ENCODE measurements at places on chromosomes 16 and 17.

DNA sequence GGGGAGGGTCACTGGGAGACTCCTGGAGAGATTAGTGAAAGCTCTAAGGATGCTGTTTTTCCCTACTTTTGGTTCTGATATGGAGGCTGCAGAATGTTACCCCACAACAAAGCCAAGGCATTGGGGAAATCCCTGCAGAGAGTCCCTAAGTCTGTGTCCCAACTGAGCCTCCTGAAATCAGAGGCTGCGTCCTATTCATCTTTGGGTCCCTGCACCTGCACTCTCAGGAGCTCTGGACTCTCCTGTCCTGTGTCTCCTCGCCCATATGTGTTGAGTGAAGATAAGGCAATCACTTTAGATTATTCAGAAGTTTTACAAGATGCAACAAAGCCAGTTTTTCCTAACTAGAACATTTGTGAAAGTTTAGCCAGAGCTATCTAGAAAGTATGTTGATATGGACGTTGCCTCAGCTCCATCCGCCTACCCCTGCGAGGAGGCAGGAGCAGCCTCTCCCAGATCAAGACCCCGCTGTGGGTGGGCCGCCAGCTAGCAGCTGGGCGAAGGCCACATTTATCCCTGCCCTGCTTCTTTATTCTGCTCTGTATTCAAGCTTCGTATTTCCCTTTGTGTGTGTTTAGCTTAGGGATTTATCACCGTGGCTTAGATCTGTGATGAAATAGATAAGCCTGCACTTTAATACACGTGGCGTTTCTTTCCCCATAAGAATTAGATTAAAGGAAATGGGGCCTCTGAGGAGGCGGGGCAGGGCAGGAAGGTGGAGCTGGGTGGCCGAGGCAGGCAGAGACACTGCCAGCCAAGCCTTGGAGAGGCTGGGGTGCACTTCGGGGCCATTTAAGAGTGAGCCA, 37.4 kb downstream of the SHISA6 start:
- DNase-seq, result no peak

DNA sequence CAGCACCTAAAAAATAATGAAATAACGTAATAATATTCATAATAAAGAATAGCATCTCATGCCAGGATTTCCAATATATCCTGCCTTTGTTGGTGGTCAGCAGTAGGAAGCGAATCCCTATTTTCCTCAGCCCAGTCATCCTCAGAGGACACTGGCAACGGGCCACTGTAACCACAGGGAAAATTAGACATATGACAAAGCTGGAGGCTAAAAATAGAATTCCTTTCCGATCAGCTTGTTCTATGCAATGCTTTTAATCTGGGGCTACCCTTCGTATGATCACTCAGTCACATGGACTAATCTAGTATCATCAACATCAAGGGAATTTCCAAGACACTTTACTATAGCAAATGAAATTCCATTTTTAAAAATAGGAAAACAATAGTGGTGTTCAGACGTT, 246.9 kb upstream of the KCNJ16 start:
- peak; percentile 5 for DNase-seq

DNA sequence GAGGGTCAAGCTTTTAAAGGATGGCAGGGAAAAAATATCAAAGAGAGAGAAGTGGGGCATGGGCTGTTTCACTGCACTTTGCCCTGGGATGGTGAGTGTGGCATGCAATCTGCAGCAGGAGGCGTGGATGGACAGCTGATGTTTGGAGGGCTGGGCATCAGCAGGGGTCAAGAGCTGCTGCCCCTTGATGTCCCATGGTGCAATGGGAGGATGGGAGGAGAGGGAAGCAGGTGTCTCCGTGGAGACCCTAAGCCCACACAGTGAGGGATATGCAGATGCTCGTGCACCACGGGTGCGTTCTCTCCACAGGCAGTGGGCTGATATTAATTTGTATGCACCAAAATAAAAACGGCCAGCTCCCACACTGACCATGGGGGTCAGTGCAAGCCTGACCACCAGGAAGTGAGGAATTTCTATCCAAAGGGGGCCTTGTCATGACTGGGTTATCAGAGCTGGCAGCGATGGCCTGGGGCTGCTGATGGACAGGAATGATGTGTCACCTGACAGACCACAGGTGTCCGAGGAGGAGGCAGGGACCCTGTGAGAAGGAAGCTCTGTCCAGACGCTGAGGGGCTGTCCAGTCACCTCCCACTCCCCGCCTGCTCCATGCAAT, 183.6 kb downstream of the IRF8 start:
- no peak for DNase-seq

- DNase-seq, result no peak
Measured at GRCh38 chr17:76405607-76405966, 21.2 kb downstream of the SPHK1 start.

GRCh38 chr17:40750391-40750790, 4.7 kb downstream of the KRT25 start:
- no peak for DNase-seq

- no peak for DNase-seq
Measured at GRCh38 chr16:11914210-11915113, 1.3 kb downstream of the GSPT1 start.

- peak; percentile 51 for DNase-seq
Measured at GRCh38 chr17:5780476-5780875, 196.2 kb upstream of the NLRP1 start.

- DNase-seq, result no peak
Measured at GRCh38 chr16:83906683-83907082, 7.8 kb downstream of the MLYCD start.

Measured in GM04504 (cell line).